ENCODE measurements at places on chromosomes 7 and 10. TPM values are rescaled to one million over a fixed set of nuclear protein-coding genes. Genes with fewer than 3 reads are reported as not detected.

DNA sequence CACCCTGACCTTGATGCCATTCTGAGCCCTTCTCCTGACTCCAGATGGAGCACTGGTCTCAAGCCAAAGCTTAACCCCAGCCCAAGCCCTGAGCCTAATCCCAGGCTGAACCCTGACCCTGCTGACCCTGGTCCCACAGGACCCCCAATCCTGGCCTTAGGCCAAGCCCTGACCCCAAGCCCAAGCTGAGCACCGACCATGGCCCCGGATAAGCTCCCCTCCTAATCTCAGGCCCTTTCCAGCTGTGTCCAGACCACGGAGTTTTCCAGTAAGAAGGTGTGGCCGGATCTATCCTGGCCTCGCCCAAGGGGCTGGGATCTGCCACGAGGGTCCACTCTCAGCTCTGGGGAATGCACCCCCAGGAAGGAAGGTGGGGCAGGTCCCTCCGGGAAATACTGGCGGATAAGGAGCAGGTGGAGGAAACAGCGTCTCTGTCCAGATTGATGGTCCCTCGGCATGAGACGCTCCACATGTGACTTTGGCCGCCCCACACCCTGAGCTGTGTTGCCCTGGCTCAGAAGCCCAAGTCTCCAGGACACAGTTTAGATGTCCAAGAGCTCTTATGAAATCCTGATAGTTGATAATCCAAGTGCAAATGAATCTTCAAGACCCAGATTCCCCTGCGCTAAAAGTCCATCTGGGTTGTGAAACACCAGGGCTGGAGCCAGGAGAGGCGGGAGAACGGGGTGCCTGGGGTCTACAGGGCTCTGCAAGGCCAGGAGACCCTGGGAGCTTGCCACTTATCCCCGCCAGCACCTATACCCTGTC lies 10.4 kb downstream of the ELN start:
- no peak for DNase-seq

DNA sequence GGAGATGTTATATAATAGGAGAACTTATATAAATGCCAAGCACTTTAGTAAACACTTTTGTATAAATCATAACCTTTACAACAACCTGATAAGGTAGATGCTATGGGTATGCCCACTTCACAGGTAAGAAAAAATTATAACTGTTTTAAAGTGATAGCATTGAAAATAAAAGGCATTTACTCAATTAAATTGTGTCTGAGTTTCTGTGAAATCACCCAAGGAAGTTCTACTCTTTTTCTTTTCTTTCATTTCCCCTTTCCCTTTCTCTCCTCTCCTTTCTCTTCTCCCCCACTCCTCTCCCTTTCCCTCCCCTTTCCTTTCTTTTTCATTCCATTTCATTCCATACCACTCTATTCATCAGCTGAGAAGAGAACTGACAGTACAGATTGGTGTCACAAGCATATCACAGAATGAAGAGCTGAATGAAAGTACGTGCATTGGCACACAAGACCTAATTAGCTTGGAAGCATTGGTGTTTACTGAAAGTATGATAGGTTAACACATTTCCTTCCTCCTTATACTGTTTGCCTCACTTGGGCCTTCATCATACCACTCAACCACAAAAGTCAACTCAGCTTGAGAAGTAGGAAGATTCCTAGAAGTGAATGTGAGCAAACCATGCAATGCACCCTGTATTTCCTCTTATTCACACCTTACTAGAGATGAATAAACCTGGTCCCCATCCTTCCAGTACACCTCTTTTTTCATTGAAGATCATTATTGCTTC lies 117.9 kb upstream of the AGR3 start:
- DNase-seq, result no peak

- DNase-seq, result no peak
Measured at GRCh38 chr7:127858091-127858914, 172.9 kb downstream of the LRRC4 start.

DNA sequence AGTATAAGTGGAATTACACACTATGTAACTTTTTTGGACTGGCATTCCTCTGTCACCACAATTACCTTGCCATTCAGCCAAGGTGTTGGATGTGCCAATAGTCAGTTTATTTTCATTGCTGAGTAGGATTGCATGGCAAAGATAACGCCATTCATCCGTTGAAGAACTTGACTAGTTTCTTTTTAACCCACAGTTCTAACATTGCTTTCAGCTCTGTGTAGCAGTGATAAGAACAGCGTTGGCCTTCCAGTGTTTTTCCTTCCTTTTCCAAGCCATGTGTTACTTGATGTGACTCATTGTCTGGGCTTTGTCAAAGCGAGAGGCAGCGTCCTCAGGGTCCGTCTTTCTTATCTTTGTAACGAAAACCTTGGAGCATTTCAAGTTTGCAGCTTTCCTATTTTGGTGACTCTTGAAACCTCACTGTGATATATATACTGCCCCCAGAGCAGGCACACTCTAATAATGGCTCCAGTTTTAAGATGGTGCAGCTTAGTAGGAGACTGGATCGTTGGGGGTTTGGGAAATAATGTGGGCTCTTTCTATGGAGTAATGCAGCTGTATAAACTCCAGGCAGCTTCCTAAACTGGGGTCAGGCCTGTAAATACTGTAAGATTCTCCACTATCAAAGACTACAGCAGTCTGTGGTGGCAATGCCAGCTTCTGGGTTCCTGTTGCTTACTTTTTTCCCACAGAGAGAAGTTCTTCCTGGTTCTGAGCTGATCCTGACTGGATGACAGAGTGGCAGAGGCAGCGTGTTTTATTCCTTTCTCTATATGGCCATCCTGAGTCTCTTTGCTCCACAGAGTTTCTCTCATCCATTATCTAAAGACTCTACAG lies 41.7 kb downstream of the AKR1E2 start:
- DNase-seq, result no peak

GRCh38 chr10:50470345-50470744 lies 153.4 kb downstream of the SGMS1 start:
- DNase-seq, result no peak

- DNase-seq, result no peak
Measured at GRCh38 chr7:66418537-66418936, 210.1 kb upstream of the KCTD7 start.

DNA sequence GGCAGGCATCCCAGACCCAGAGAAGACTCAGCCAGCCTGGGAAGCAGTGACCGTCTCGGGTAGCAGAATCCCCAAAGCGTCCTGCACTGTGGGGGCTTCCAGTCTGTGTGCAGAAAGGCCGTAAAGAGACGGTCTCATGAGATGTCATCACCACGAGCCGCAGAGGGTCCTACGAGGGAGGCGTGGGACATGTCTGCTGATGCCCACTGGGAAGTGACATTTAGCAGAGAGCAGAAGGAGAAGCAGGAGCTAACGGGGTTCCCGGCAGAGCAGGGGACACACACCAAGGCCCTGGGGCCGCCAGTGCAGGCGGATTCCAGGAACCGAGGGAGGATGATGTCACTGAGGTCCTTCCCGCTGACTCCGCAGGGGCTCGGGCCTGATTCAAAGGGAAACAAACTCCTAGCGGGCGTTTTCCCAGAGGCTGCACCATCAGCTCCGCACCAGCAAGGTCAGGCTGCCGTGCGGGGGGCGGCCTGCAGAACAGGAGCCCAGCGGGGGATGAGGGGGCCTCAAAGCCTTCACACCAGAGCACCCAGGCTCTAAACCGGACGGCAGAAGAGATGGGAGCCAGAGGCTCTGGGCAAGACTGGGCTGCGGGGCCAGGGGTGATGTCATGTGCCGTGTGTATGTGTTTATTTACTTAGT lies 85.4 kb upstream of the PDGFA start:
- no peak for DNase-seq

GRCh38 chr10:1217661-1218060 lies 161.5 kb downstream of the WDR37 start:
- no peak for DNase-seq

DNA sequence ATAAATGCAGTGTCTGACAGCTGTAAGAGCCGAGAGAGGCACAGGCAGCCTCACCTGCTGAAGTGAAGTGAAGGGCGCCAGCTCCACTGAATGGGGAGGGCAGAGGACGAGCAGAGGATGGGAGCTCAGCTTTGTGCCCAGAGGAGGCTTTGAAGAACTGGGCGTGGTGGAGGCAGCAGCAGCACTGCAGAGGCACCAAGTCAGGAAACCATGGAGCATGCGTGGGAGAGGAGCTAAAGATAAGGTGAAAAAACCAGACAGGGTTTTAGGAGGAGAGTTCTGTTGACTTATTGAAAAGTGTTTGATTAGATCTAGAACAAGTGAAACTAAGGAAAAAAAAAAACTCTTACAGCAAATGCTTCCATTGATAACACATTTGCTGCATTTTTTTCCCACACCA lies 216.4 kb downstream of the CXCL12 start:
- no peak for DNase-seq

DNA sequence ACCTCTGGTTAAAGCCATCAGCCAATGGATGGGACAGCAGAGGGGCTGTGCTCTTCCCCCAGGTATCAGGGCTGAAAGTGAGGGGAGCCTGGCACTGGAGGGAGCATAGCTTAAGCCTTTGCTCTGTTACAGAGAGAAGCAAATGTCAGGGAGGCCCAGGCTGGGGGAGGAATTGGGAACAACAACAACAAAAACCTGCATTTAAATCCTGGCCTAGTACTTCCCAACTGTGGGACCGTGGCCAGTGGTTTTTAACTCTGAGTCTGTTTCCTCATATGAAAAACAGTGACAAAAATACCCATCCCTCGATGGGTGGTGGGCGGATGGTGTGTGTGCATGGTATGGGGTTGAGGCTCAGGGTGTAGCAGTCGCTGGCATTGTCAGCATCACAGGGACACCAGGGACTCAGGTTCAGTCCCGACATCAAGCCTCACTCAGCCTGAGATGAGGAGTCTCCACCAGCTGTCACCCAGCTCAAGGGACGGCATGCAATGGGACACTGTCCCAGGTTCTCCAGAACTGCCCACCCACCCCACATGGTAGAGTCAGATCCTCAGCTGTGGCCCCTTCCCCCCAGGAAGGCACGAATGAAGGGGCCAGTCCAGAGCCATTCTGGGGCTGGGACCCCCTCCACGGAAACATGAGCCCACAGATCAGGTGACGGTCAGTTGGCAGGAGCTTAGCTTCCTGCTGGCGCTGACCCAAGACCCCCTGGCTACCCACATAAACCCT lies 74.5 kb downstream of the AFAP1L2 start:
- no peak for DNase-seq

DNA sequence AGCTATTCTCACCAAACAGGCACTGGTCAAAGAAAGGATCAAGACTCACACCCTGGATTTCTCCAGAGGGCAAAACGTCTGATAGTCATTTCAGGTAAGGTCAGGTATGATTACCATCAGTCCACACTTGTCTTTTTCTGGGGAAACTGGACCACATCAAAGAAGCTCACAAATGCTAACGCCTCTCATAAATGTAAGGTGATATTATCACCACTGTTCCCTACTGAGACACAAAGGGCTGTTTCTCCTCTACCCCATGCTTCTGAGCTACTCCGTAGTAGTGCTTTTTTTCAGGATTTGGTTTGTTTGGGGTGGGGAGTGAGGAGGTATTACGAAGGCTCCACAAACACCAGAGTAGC lies 51.6 kb downstream of the CREB3L2 start:
- DNase-seq, result no peak

GRCh38 chr7:41652267-41652666 lies 50.6 kb downstream of the INHBA start:
- DNase-seq, result no peak

- DNase-seq, result no peak
Measured at GRCh38 chr10:85645053-85645452, 721.5 kb downstream of the GRID1 start.

- peak; percentile 79 for DNase-seq
Measured at GRCh38 chr7:105581066-105581811, at the start of gene EFCAB10. Gene EFCAB10, minus strand, starts transcription at chr7:105581493. Its CDS starts 30 bp downstream, at chr7:105581463.

DNA sequence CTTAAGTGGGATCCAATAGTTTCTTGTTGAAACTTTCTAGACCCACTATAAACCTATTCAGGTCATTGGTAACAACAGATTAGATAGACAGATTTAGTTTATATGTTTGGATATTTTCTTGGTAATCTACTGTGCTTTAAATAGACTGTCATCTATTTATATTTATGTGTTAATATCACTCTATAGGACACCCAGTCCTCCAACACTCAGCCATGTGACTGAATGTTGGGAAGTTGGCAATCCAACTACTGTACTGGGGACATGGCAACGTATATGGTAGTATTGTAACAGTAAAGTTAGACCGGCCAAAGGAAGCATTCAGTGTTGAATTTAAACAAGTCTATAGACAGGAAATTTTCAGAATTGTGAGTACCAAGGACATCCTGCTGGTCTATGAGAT lies 42.6 kb upstream of the HECTD2 start:
- no peak for DNase-seq

DNA sequence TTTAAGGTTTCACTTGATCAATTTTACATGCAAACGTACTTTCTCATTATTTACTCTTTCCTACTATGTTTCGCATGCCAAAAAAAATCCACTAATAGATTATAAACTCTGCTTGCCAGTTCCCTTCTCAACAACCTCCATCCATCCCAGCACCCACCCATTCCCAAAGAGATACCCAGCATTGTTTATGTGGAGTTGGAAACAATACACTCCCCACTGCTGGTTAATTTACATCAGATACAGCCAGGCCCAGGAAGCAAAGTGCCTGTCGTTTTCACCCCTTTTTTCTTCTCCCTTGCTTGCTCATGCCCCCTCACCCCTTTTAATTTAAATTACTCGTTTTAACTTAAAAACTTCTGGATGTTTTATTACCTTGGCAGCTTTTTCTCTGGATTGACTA lies 59.9 kb downstream of the HIBADH start:
- no peak for DNase-seq

DNA sequence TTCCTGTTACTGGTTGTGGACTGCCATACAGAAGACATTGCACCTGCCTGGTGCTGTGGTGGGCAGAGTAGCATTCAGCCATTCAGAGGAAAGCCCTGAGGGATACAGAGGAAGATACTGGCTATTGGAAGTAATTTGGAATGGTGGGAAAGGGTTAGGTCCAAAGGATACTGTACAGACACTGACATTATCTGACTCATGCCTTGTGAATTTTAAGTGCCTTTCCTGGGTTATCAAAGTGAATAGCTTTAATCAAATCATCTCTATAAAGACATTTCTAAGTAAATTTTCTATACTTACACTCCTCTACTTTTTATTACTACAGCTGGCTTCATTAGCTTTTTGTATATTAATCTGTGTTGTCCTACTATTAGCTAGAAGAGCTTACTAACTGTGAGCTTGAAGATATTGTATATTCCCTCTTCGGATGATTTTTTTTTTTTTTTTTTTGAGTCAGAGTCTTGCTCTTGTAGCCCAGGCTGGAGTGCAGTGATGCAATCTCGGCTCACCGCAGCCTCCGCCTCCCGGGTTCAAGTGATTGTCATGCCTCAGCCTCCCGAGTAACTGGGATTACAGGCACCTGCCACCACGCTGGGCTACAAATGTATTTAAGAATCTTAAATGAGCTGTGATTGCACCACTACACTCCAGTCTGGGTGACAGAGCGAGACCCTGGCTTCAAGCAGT lies 186.5 kb downstream of the ADK start:
- no peak for DNase-seq

- no peak for DNase-seq
Measured at GRCh38 chr10:24440817-24441797, 232.2 kb downstream of the KIAA1217 start.

- no peak for DNase-seq
Measured at GRCh38 chr10:120365872-120366271, 91.2 kb upstream of the PLPP4 start.

C7orf57 gene
- not detected for total RNA-seq

CTTNBP2 gene
- total RNA-seq, result 12.5 TPM

FGL2 gene
- total RNA-seq, result not detected

LIPM gene
- not detected for total RNA-seq

OPALIN gene
- not detected for total RNA-seq

PIP gene
- not detected for total RNA-seq

HOXA9 gene
- total RNA-seq, result 10.0 TPM

MEIG1 gene
- 1.6 TPM for total RNA-seq

ITIH2 gene
- not detected for total RNA-seq

NUTM2E gene
- total RNA-seq, result 1.6 TPM

Data from neural crest cell (in vitro differentiated cells).